ENCODE measurements at places on chromosomes 5 and 9.

GRCh38 chr5:135240283-135240633, 158.8 kb downstream of the MACROH2A1 start:
- H3K4me3 ChIP-seq: no peak overlapping the region
- H3K27ac ChIP-seq: no peak overlapping the region
- H3K4me1 ChIP-seq: no peaks in the 10 kb centered on the region
- no peak for DNase-seq
- H3K27me3 ChIP-seq: no peaks in the 10 kb centered on the region
- H3K36me3 ChIP-seq: no peaks in the 10 kb centered on the region

DNA sequence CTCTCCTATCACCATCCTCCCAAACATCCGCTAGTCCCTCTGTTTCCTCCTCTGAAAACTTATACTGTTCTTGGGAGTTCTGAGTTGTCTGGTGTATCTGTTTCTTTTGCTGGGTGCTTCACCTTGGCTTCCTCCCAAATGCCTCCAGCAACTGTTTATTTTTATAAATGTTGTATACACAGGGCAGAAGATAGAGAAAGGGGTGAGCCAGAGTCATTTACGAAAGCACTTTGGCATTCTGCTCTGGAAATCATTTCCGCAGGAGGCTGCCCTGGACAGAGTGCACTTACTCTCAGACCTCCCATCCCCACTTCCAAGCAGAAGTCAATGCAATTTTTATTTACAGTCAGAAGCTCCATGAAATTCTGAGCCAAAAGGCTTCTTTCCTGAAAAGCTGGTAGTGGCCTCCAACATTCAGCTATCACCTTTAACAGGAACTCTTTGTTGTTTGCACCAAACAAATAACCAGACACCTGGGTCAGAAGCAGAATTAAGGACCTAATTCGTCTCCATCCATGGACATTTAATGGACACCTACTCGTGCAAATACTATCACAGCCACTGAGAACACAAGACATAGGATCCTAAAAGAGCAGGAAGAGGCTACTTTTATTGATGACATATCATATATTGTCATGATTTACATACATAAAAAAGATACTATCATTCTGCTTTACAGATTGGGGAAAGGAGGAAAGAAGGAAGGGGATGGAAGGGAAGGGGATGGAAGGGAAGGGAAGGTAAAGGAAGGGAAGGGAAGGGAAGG, 229.5 kb upstream of the PAPPA start:
- no peak overlapping the region for H3K4me3 ChIP-seq
- DNase-seq: no peak
- H3K27me3 ChIP-seq: no peaks in the 10 kb centered on the region
- H3K27ac ChIP-seq: no peak overlapping the region
- no peaks in the 10 kb centered on the region for H3K36me3 ChIP-seq

- no peaks in the 10 kb centered on the region for H3K36me3 ChIP-seq
- no peaks in the 10 kb centered on the region for H3K4me1 ChIP-seq
- no peak overlapping the region for H3K4me3 ChIP-seq
- DNase-seq: no peak
- no peak overlapping the region for H3K27ac ChIP-seq
- no peaks in the 10 kb centered on the region for H3K27me3 ChIP-seq
Measured at GRCh38 chr9:135488527-135488926, 8.9 kb downstream of the PPP1R26 start.

GRCh38 chr5:125142458-125142857, 396.0 kb upstream of the ZNF608 start:
- H3K4me1 ChIP-seq: no peaks in the 10 kb centered on the region
- no peak overlapping the region for H3K27ac ChIP-seq
- DNase-seq: no peak
- no peaks in the 10 kb centered on the region for H3K36me3 ChIP-seq

- no peak for DNase-seq
- no peaks in the 10 kb centered on the region for H3K36me3 ChIP-seq
- H3K27ac ChIP-seq: no peak overlapping the region
- no peaks in the 10 kb centered on the region for H3K27me3 ChIP-seq
Measured at GRCh38 chr5:31574772-31575171, 42.7 kb downstream of the C5orf22 start.

GRCh38 chr5:52707616-52708015, 80.1 kb upstream of the ITGA1 start:
- H3K4me3 ChIP-seq: no peak overlapping the region
- no peak for DNase-seq
- peaks cover 15% of the 10 kb centered on the region for H3K4me1 ChIP-seq
- no peaks in the 10 kb centered on the region for H3K36me3 ChIP-seq
- H3K27me3 ChIP-seq: no peaks in the 10 kb centered on the region

- no peak overlapping the region for H3K27ac ChIP-seq
- H3K36me3 ChIP-seq: no peaks in the 10 kb centered on the region
- no peaks in the 10 kb centered on the region for H3K4me1 ChIP-seq
- H3K27me3 ChIP-seq: peaks cover 5% of the 10 kb centered on the region
- no peak overlapping the region for H3K4me3 ChIP-seq
- DNase-seq: no peak
Measured at GRCh38 chr5:136023958-136024541, 4.7 kb upstream of the TGFBI start.

Data from effector memory CD4-positive, alpha-beta T cell (primary cell).